ENCODE measurements at places on chromosomes 12 and 14.
A peak's percentile ranks its signal among the peaks of the same experiment; 100 is the strongest.

- no peaks in the 10 kb centered on the region for H3K36me3 ChIP-seq
- H3K4me3 ChIP-seq, result no peak overlapping the region
- no peak overlapping the region for H3K27ac ChIP-seq
- no peak for DNase-seq
These were observed 948.8 kb downstream of the TRHDE start for GRCh38 chr12:73220951-73221350.

- no peaks in the 10 kb centered on the region for H3K27me3 ChIP-seq
- peak overlapping the region; percentile 79 for H3K27ac ChIP-seq
- H3K4me1 ChIP-seq, result peaks cover 58% of the 10 kb centered on the region
- peak; percentile 89 for DNase-seq
These were observed 11.7 kb upstream of the FBXL14 start for GRCh38 chr12:1606021-1606622.

DNA sequence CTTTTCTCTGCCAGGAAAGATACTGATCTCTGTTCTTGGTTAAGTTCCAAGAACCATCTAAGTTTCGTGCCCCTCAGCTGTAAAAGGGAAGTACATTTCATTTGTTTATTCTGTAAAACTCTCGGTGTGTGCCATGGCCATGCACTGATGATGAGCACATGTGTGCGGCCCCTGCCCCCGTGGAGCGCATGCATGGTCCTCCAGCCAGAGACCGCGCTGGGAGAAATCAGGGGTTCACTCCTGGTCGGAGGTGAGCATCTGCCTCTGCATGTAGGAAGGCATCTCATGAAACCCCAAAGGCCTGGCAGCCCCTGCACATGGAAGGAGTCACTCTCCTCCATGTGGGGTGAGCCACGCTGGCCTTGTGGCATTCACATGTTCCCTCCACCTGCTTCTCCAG is 102.5 kb upstream of the RTL1 start:
- no peak overlapping the region for H3K27ac ChIP-seq
- H3K4me1 ChIP-seq, result no peaks in the 10 kb centered on the region
- H3K4me3 ChIP-seq, result no peak overlapping the region

GRCh38 chr14:32938719-32939253 is at the start of gene NPAS3:
TSS of gene NPAS3 (plus strand) at chr14:32938879.
- H3K27ac ChIP-seq, result peak within 1 kb of the TSS; percentile 76
- H3K4me1 ChIP-seq, result no peaks in the 10 kb centered on the region
- H3K4me3 ChIP-seq, result peak within 1 kb of the TSS; percentile 68

GRCh38 chr12:105698075-105698474 is 367.6 kb downstream of the C12orf75 start:
- no peak for DNase-seq
- no peak overlapping the region for H3K27ac ChIP-seq
- no peaks in the 10 kb centered on the region for H3K27me3 ChIP-seq
- H3K36me3 ChIP-seq, result no peaks in the 10 kb centered on the region

DNA sequence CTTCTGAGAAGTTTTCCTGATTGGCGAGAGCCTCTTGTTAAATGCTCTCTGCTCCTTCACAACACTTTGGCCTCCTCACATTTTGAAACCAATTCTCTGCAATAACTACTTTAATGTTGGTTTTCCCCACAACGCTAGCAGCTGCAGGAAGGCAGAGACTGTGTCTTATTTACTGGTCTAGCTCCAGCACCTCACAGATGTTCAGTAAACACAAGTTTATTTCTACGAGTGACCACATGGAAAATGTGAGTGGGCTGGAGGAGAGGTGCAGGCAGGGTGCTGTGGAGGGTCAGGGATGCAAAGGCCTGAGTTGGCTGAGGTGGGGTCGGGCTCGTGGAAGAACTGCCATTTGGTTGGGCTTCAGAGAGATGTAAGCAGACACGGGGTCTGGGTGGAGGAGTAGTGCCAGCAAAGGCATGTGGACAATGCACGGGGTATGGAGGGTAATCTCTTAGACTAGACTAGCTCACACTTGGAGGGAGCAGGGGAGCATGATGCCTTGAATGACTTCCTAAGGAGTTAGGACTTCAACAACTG is 117.4 kb upstream of the RTL1 start:
- H3K36me3 ChIP-seq, result no peaks in the 10 kb centered on the region
- no peaks in the 10 kb centered on the region for H3K27me3 ChIP-seq
- H3K4me3 ChIP-seq, result no peak overlapping the region
- H3K4me1 ChIP-seq, result no peaks in the 10 kb centered on the region

- no peak for DNase-seq
- H3K27ac ChIP-seq, result no peak overlapping the region
- H3K36me3 ChIP-seq, result no peaks in the 10 kb centered on the region
- no peaks in the 10 kb centered on the region for H3K4me1 ChIP-seq
- no peak overlapping the region for H3K4me3 ChIP-seq
These were observed 14.5 kb upstream of the PWP1 start for GRCh38 chr12:107670999-107671643.

DNA sequence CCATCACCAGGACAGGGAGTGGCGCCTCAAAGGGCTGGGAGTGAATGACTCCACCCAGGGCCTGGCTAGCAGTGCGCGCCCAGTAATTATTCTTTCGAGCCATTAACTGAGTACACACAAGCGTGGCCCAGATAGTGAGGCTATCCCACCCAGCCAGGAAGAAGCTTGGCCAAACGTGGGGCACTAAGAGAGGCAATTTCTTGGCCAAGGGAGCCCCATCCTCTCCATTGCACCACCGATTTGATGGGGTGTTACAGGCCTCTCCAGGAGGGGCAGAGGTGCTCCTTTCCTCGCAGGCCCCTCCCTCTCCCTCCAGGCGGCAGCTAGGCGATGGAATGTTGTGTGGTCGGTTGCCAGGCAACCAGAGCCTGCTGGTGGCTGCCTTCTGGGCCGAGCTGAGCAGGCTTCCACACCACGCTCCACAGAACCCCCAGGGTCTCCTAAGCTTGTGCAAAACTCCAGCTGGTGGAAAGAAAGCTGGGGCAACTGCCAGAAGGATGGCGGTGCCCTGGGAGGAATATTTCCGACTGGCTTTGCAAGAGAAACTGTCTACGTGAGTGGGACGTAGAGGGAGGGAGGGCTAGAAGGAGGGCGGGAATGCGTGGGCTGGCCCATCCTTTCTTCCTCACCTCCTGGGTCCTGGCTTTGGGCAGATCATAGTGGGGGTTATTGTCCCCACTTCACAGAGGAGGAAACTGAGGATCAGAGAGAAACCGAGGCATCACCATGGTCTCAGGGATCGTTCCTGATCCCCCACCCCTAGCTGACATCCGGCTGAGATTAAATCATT is at the start of gene CFAP73:
Gene CFAP73, plus strand, starts transcription at position 364 of the 790 bp plus-strand sequence. Its CDS starts 134 bp downstream, at position 498.
- no peak for DNase-seq
- H3K4me3 ChIP-seq, result no peak within 1 kb of the TSS
- no peaks in the 10 kb centered on the region for H3K27me3 ChIP-seq
- no peak within 1 kb of the TSS for H3K27ac ChIP-seq
- H3K36me3 ChIP-seq, result no peaks in the 10 kb centered on the region

GRCh38 chr14:22112004-22112403 is 438.4 kb upstream of the OR4E1 start:
- no peak overlapping the region for H3K4me3 ChIP-seq
- no peak for DNase-seq
- H3K36me3 ChIP-seq, result no peaks in the 10 kb centered on the region
- no peaks in the 10 kb centered on the region for H3K27me3 ChIP-seq

DNA sequence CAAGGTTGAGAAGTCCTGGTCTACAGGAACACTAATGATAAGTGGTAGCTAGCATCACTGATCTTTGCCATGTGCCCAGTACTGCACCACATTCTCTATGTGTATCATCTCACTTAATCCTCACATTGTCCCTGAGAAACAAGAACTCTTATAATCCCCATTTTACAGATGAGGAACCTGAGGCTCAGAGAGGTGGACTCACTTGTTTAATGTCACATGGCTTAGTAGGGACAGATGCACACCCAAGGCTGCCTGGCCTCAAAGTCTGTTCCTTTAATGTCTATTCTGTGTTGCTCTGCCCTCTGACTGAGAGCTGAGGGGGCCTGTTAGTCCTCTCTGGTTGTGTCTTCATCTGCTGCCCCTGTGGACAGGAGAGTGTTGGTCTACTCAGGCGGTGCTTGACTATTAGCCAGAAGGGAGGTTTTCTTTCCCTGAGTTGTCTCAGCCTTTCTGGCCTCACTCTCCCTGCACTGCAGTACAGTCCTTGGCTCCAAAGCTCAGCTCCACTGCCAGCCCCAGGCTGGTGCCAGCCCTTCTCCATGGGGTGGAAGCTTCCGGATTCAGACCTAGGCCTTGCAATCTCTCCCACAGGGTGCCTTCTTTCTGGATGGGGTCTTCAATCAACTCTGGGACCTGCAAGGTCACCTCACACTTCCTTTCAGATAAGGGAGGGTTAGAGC is 4.9 kb upstream of the DYNLL1 start:
- H3K4me3 ChIP-seq, result no peak overlapping the region
- H3K27ac ChIP-seq, result no peak overlapping the region
- H3K27me3 ChIP-seq, result no peaks in the 10 kb centered on the region
- peaks cover 19% of the 10 kb centered on the region for H3K36me3 ChIP-seq
- no peak for DNase-seq

GRCh38 chr12:46500673-46501072 is 128.1 kb upstream of the SLC38A2 start:
- no peak for DNase-seq
- no peak overlapping the region for H3K4me3 ChIP-seq
- no peaks in the 10 kb centered on the region for H3K27me3 ChIP-seq
- H3K4me1 ChIP-seq, result no peaks in the 10 kb centered on the region
- no peak overlapping the region for H3K27ac ChIP-seq

- H3K4me1 ChIP-seq, result no peaks in the 10 kb centered on the region
- no peaks in the 10 kb centered on the region for H3K36me3 ChIP-seq
- no peaks in the 10 kb centered on the region for H3K27me3 ChIP-seq
- H3K27ac ChIP-seq, result no peak overlapping the region
- no peak for DNase-seq
These were observed 70.5 kb downstream of the GPR65 start for GRCh38 chr14:88075269-88075981.

- DNase-seq, result no peak
- H3K4me1 ChIP-seq, result peaks cover 31% of the 10 kb centered on the region
- peaks cover 24% of the 10 kb centered on the region for H3K36me3 ChIP-seq
- H3K27me3 ChIP-seq, result no peaks in the 10 kb centered on the region
These were observed 1.1 kb upstream of the SOAT2 start for GRCh38 chr12:53101931-53102781.

GRCh38 chr12:97131220-97131981 is 224.3 kb downstream of the NEDD1 start:
- no peaks in the 10 kb centered on the region for H3K36me3 ChIP-seq
- DNase-seq, result no peak
- H3K27me3 ChIP-seq, result no peaks in the 10 kb centered on the region
- no peak overlapping the region for H3K27ac ChIP-seq
- H3K4me3 ChIP-seq, result no peak overlapping the region

DNA sequence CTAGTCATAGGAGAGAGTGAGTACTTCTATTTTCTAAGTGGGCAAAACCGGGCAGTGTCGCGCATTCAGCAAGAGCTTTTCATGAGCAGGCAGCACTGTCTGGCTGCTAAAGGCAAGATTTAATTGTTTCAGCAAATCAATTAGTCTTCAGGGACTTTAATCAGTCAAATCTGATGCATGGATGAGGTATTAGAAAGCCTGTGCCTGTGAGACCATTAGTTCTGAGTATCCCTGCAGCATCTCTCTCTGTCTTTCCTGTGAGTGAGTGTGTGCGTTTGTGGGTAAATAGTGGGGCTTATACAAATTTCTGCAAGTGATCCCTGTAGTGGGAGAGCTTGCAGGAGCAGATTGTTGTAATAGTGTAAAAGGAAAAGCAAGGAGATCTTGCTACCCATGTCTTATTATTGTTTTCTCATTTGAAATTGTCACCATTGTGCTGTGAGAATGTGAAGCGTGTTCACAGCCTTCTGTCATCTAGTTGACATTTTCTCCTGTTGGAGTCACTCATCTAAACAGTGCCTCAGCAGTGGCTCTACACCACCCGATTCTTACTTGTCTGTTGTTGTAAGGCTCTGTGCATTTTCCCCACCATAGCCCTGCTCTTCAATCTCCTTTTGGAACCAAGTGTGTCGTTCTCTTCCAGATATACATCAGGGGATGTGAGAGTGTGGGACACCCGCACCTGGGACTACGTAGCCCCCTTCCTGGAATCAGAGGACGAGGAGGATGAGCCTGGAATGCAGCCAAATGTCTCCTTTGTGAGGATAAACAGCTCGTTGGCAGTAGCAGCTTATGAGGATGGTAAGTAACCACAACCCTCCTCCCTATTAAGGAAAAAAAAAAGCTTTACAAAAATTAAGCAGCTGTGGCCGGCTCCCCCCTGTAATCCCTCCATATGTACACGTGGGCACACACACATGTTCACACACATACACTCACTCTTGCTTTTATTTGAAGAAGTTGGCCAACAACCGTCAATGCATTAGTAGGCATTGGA is 53.6 kb downstream of the FBXW8 start:
- DNase-seq, result no peak
- H3K4me1 ChIP-seq, result no peaks in the 10 kb centered on the region
- no peak overlapping the region for H3K4me3 ChIP-seq
- H3K36me3 ChIP-seq, result peaks cover 37% of the 10 kb centered on the region
- H3K27ac ChIP-seq, result no peak overlapping the region

- no peaks in the 10 kb centered on the region for H3K4me1 ChIP-seq
- no peak overlapping the region for H3K27ac ChIP-seq
- DNase-seq, result no peak
- H3K27me3 ChIP-seq, result no peaks in the 10 kb centered on the region
- no peak overlapping the region for H3K4me3 ChIP-seq
These were observed 74.6 kb downstream of the ZFP36L1 start for GRCh38 chr14:68718023-68718990.

GRCh38 chr12:9103050-9103849 is 12.5 kb downstream of the A2M start:
- no peaks in the 10 kb centered on the region for H3K4me1 ChIP-seq
- no peak overlapping the region for H3K4me3 ChIP-seq
- H3K27ac ChIP-seq, result no peak overlapping the region
- no peak for DNase-seq

DNA sequence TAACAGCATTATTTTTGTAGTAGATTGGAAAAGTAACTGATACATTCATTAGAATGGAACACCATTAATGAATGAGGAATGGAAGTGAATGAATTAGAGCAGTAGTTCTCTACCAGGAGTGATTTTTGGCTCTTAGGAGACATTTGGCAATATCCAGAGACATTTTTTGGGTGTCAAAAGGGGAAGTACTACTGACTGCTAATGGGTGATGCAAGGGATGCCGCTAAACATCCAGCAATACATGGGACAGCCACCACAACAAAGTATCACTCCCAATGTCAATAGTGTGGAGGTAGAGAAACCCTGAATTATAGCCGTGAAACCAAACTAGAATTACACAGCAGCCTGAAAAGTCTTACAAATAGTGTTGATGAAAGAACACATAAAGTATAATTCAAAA is 1.5 kb downstream of the CHURC1 start:
- DNase-seq, result no peak
- no peaks in the 10 kb centered on the region for H3K27me3 ChIP-seq
- H3K36me3 ChIP-seq, result no peaks in the 10 kb centered on the region
- no peak overlapping the region for H3K27ac ChIP-seq
- no peaks in the 10 kb centered on the region for H3K4me1 ChIP-seq
- no peak overlapping the region for H3K4me3 ChIP-seq

GRCh38 chr14:105419195-105420091 is at the start of gene MTA1:
TSS of gene MTA1 (plus strand) at chr14:105419827. CDS start at chr14:105420036, 209 bp downstream.
- peak within 1 kb of the TSS; percentile 47 for H3K4me3 ChIP-seq
- no peaks in the 10 kb centered on the region for H3K27me3 ChIP-seq
- H3K36me3 ChIP-seq, result no peaks in the 10 kb centered on the region
- peaks cover 30% of the 10 kb centered on the region for H3K4me1 ChIP-seq
- no peak for DNase-seq
- peak within 1 kb of the TSS; percentile 80 for H3K27ac ChIP-seq

Data from tibial nerve (tissue), 4 donors.